ENCODE measurements at places on chromosomes 16 and 17.

DNA sequence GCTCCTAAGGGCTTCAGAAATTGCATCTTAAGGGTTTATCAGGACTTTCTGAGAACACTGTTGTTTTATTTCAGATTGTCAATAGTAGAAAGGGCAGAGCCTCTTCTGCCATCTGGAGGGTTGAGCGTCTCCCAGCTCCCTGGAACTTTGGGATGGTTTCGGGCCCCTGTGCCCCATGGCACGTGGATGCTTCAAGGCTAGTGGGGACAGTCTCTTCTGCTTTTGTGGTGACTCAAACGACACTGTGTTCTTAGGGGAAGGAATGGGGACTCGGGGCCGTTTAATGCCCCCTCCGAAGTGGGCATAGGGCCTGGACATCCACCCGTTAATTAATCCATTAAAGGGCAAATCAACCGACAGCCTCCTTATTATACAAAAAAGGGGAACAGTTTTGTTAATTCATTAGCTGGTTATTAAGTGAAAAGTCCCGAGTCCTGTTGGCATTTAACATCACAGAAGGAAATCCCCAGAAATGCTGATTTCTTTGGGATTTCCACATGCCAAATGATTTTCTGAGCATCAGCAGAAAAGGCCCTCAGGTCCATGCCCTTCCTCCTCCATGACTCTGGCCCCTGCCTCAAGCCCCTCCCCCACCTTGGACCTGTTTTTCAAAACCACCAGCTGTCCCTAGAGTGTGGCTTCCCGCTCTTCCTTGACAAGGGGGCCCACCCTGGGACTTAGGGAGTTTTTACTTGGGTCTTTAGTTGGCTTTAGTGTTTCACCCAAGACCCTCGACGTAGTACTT lies 68.7 kb downstream of the ARSG start:
- no peak for DNase-seq

- DNase-seq, result no peak
Measured at GRCh38 chr17:35907691-35908090, 22.9 kb downstream of the RDM1 start.

DNA sequence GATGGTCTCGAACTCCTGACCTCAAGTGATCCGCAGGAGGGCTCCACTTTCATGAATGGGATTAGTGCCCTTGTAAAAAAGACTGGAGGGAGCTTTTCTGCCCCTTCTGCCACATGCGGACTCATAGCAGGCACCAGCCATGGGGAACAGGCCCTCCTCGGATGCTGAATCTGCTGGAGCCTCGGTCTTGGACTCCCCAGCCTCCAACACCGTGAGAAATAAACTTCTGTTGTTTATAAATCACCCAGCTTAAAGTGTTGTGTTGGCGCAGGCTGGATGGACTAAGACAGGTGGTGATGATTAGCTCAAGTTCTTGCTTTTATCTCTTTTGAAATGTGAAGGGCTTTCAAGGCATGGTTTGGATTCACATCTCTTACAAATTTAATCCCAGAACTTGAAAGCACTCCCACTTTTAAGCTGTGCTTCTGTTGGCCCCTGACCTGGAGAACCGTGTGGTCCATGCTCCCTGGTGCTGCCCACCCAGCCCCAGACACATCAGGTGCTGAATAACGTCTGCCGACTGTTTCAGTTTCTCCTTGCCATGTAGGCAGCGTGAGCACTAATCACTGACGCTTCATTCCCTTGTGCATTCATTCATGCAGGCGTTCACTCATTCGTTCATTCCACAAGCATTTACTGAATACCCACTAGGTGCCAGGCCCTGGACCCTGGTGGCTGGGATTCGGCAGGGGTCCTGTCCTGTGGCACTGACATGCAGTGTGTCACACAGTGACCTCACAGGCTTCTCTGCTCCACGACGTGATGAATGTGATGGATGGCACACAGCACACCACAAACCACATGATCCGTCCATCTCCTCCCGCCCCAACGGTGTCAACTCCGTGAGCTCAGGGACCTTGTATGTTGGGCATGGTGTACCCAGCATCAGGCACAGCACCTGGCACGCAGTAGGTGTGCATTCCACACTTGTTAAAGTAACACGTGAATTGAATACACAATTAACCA lies 8.9 kb downstream of the CIBAR2 start:
- DNase-seq, result no peak

- no peak for DNase-seq
Measured at GRCh38 chr16:86930663-86931373, 352.5 kb downstream of the FOXL1 start.

DNA sequence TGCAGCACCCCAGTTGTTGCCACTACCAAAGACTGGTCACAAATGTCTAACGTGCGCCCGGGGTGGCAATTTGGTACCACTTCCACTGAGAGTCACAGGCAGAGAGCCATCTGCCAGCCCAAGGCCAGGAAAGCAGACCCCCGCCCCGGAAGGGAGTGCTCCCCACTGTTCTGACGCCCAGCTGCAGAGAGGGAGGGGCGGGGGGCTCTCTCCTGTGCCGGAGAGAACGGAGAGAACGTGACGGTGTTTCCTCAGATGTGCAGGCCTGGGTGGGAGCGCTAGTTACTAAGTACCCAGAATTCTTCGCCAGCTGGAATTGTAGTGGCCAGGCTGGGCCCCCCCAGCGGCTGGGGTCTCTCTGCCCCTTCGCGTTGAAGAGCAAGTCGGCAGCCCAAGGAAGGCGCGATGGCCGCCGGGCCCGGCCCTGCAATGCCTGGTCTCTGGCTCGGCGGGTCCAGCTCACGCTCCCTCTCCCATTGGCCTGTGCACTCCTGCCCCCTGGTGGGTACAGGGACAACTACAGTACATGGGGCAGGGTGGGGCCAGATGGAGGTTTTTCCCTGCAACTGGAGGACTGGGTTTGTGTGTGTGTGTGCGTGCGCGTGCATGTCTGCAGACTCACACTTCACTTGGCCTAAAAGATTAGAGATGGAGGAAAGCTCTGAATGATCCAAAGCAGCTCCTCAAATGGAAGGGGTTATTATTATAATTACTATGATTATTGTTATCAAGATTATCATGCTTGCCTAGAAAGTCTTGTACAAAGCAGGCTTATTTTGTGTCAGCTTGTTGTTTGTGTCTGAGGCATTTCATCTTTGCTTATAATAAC lies 107.1 kb downstream of the AMFR start:
- DNase-seq, result no peak

DNA sequence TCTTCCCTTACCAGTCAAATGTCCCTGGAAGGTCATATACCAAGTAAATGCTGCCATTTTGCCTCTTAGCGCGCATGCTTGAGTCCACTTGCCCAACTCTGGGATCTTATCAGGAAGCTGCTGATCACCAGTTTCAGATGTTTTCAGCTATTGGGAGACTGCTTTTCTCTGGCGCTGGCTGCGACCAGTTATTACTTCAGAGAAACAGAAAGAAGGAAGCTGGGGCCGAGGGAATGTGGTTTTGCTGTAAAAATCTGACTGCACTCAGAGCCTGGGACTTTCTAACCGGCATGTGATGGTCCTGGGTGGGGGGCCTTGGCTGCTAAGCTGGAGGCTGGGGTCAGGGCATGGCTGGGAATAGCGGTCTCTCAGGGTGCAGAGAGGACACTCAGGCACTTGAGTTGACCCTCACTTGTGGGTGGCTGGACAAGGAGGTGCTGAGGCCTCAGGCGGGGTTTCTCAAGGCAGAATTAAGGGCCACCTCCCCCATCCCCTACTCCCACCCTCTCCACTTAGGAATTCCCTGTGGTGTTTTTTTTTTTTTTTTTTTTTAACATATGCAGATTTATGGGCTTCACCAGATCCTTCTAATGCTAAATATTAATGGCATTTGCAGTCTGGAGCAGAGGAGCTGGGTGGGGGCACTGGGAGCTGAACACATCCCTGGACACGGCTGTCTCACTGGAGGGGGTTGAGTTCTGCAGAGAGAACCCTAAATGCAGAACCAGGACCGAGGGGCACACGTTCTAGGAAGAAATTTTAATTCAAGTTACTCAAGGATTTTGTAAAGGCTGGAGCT lies 145.8 kb downstream of the CYLD start:
- DNase-seq, result no peak

Data from GF-D8 (cell line).